Activated T-helper 1 cell treated with anti-CD3 and anti-CD28 coated beads, Interleukin-12 subunit alpha, Interleukin-12 subunit beta, Interleukin-2, Interleukin-4 antibody, amounts not matched to agents 30 ng/mL and 10 ng/mL and 1 ng/mL, durations not matched to agents 14 hours and 24 hours and 36 hours (primary cell): ENCODE measurements at places on chromosomes 16 and 17. TPM values are rescaled to one million over a fixed set of nuclear protein-coding genes. Genes with fewer than 3 reads are reported as not detected.

CYGB gene
- total RNA-seq = not detected in 2 replicates

DNA sequence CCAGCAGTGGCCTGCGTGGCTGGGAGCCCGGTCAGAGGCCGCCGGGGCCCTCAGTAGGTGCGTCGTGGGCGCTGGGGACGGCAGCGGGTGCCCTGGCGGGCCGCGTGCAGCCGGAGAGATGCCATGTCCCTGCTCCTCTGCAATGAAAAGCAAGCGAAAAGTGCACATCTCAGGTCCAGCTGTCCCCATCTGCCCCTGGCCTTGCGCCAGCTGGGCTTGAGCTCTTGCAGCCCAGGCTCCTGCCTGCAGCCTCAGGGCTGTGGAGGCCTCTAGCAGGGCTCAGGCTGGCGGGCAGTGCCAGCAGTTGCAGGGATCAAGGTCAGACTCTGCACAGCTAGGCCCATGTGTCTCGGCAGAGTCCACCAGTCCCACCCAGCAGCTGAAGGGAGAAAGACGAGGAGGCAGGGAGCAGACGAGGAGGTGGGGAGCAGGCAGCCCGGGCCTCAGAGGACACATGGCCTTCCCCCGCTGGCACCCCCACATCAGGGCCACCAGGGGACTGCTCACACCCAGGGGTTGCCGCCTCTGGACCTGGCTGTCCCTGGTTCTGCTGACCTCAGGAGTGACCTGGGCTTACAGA, 11.2 kb downstream of the SLC16A3 start:
- peaks cover 36% of the 10 kb centered on the region for H3K4me1 ChIP-seq
- H3K4me3 ChIP-seq = no peak overlapping the region
- H3K27ac ChIP-seq = peak overlapping the region; percentile 81
- DNase-seq = no peak

- H3K36me3 ChIP-seq = peaks cover 17% of the 10 kb centered on the region
- H3K27me3 ChIP-seq = no peaks in the 10 kb centered on the region
- no peak for DNase-seq
- H3K27ac ChIP-seq = no peak overlapping the region
- H3K4me1 ChIP-seq = peaks cover 46% of the 10 kb centered on the region
These were observed 44.2 kb downstream of the NUP93 start for GRCh38 chr16:56774016-56774680.

GRCh38 chr17:64091571-64091970, 38.4 kb downstream of the ERN1 start:
- peak overlapping the region; percentile 81 for H3K4me3 ChIP-seq
- peak overlapping the region; percentile 98 for H3K27ac ChIP-seq
- peaks cover 63% of the 10 kb centered on the region for H3K36me3 ChIP-seq
- DNase-seq = no peak
- H3K27me3 ChIP-seq = no peaks in the 10 kb centered on the region
- peaks cover 93% of the 10 kb centered on the region for H3K4me1 ChIP-seq

DNA sequence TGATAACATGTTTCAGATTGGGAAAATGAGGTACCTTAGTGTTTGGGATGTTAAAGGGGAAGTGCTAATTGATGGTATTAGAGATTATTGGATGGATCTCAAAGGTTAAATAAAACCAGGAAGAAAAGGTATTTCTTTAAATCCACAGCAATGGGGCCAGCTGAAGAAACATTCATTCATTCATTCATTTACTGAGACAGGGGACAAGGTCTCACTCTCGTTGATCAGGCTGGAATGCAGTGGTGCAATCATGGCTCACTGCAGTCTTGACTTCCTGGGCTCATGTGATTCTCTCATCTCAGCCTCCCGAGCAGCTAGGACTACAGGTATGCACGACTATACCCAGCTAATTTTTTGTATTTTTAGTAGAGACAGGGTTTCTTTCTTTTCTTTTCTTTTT, 19.8 kb downstream of the EARS2 start:
- no peak overlapping the region for H3K27ac ChIP-seq
- H3K4me1 ChIP-seq = no peaks in the 10 kb centered on the region
- no peak overlapping the region for H3K4me3 ChIP-seq
- no peaks in the 10 kb centered on the region for H3K27me3 ChIP-seq
- peaks cover 15% of the 10 kb centered on the region for H3K36me3 ChIP-seq
- DNase-seq = no peak

NETO2 gene
- total RNA-seq = 28.0 and 29.8 TPM in 2 replicates

DNA sequence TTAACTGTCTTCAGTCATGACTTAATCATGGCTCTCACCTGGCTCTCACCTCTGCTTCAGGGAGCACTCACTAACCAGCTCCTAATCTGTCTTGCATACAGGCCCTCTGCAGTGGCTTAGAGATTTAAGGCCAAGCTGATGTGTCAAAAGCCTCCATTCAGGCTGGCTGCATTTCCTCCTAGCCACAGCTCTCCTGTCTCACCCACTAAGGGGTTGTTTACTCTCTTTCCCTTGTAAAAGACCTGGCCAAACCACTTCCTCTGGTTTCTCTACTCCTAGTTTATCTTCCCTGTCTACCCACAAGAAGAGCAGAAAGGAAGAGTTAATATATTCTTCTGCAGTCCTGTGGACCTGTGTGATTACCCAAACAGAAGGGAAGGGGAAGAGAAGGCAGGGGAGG, 9.3 kb upstream of the ASIC2 start:
- no peaks in the 10 kb centered on the region for H3K36me3 ChIP-seq
- peaks cover 10% of the 10 kb centered on the region for H3K4me1 ChIP-seq
- no peak overlapping the region for H3K4me3 ChIP-seq
- DNase-seq = no peak
- H3K27me3 ChIP-seq = peaks cover 15% of the 10 kb centered on the region

- H3K4me1 ChIP-seq = no peaks in the 10 kb centered on the region
- no peak overlapping the region for H3K4me3 ChIP-seq
- H3K27me3 ChIP-seq = peaks cover 7% of the 10 kb centered on the region
- no peak overlapping the region for H3K27ac ChIP-seq
These were observed 7.5 kb downstream of the CD300LG start for GRCh38 chr17:43854498-43854897.

- no peak overlapping the region for H3K27ac ChIP-seq
- H3K27me3 ChIP-seq = no peaks in the 10 kb centered on the region
- peaks cover 29% of the 10 kb centered on the region for H3K36me3 ChIP-seq
These were observed 17.3 kb downstream of the KANSL1 start for GRCh38 chr17:46175891-46176290.

DNA sequence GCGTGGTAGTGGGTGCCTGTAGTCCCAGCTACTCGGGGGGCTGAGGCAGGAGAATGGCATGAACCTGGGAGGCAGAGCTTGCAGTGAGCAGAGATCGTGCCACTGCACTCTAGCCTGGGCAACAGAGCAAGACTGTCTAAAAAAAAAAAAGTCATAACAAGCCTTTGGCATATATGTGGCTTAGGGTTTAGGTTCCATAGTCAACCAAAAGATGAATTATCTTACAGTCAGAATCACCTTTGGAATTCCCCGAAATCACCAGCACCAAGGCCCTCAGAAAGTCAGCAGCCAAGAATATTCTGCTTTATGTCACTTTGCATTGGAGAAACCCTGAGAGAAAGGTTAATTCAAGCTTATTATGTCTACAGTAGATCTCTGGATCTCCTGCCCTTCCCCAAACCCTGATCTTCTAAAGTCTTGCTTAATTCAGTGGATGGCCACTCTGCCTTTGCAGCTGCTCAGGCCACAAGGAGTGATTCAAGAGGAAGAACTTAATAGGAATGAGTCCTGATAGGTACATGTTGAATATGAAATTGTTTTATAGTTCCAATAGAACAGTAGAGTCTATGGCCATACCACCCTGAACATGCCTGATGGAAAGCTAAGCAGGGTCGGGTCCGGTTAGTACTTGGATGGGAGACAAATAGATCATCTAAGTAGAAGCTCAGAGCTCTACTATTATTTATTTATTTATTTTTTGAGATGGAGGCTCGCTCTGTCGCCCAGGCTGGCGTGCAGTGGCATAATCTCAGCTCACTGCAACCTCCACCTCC, 196.0 kb upstream of the CACNG5 start:
- H3K4me3 ChIP-seq = no peak overlapping the region
- H3K27me3 ChIP-seq = no peaks in the 10 kb centered on the region
- DNase-seq = no peak
- peaks cover 17% of the 10 kb centered on the region for H3K36me3 ChIP-seq
- H3K27ac ChIP-seq = peak overlapping the region; percentile 62
- H3K4me1 ChIP-seq = peaks cover 53% of the 10 kb centered on the region

DNA sequence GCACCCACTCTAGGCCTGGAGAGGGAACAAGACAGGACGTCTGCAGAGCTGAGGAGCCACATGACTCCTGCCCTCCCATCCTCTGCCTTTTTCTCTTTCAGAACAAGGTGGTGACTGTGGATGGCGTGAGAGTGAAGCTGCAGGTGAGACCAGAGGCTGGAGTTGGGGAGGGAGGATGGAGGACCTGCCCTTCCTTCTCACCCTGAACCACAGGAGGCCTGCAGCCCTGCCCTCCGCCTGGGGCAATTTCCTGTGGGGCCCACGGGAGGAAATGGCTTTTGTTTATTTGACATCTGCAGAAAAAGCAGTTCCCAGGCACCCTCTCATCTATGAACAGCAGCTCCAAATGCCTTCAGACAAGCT, 5.1 kb downstream of the RAB37 start:
- DNase-seq = peak; percentile 71
- peaks cover 10% of the 10 kb centered on the region for H3K36me3 ChIP-seq
- H3K27ac ChIP-seq = peak overlapping the region; percentile 88
- peaks cover 86% of the 10 kb centered on the region for H3K4me1 ChIP-seq

KRTAP3-2 gene
- not detected in 2 replicates for total RNA-seq

DNA sequence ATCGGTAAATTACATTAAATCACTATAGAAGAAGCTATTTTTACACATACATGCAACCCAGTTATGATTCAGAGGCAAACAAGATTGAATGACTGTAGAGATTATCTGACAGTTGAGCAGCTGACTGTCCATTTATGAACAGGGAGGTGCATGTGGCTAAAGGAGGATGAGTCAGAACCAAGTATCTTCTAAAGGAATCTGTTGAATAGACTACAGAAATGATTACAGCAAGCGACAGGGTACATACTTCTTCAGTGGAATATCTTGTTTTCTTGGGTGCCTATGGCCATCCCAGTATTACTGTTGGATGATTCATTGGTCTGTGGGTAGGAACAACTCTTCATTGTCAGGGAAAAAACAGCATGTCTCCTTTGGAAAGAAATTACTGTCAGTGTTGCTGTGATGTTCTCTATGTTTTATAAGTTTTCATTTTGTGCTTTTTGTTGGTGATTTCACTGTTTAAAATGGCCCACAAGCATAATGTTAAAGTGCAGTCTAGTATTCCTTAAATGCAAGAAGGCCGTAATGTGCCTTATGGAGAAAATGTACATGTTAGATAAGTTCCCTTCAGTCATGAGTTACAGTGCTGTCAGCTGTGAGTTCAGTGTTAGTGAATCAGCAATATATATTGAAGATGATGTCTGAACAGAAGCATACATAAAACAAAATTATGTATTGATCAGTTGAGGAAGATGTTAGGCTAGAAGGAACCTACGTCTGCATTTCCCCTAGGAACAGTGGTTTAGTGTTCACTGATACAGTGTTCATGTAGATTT, 27.0 kb downstream of the CBFB start:
- DNase-seq = no peak
- H3K36me3 ChIP-seq = peaks cover 29% of the 10 kb centered on the region
- H3K27me3 ChIP-seq = no peaks in the 10 kb centered on the region
- H3K27ac ChIP-seq = peak overlapping the region; percentile 96
- H3K4me3 ChIP-seq = peak overlapping the region; percentile 74
- H3K4me1 ChIP-seq = peaks cover 51% of the 10 kb centered on the region

ODF4 gene
- total RNA-seq = not detected in 2 replicates

DNA sequence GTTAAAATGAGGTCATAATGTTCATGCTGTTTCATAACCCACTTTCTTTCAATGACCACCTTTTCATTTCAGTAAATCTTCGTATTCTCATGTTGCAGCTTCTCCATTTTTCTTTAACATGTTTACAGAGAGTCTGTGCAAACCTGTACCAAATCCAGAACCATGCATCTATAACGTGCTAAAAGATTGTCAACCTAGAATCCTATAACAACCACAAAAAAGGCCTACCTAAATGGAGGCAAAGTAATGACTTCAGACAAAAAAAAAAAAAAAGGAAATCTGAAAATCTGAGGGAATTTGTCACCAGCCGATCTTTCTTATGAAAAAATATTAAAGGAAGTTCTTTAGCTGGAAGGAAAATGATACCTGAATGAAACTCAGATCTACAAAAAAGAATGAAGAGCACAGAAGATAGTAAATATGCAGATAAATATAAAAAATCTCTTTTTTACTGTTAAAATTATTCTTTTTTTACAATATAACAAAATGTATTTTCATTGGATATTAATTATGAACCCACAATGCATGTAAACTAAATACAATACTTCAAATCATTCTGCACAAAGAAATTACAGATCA, 1.4 kb upstream of the SLFN11 start:
- peaks cover 25% of the 10 kb centered on the region for H3K36me3 ChIP-seq
- H3K27ac ChIP-seq = peak overlapping the region; percentile 95
- no peak for DNase-seq
- peaks cover 53% of the 10 kb centered on the region for H3K4me1 ChIP-seq
- H3K4me3 ChIP-seq = peak overlapping the region; percentile 93
- H3K27me3 ChIP-seq = no peaks in the 10 kb centered on the region

RNF222 gene
- total RNA-seq = not detected in 2 replicates

DNA sequence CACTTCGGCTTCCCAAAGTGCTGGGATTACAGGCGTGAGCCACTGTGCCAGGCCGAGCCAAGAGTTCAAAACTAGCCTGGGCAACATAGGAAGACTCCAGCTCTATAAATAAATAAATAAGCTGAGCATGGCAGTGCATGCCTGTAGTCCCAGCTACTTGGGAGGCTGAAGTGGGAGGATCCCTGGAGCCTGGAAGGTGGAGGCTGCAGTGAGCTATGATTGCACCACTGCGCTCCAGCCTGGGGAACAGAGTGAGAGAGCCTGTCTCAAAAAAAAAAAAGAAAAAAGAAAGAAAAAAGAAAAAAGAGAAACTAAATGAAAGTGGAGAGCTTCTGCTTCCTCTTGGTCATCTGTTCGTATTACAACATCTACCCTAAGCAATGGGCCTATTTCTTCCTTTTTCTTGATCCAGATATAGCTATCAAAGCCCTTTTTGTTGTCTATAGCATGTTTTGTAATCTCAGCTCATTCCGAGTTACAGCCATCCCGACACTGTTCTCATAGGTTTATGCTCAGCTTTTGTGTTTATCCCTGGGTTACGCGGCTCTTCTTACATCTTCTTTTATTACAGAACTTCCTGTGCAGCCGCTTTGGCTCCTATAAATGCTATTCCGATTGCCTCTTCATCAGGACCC, 14.1 kb upstream of the MAPK3 start:
- peaks cover 2% of the 10 kb centered on the region for H3K36me3 ChIP-seq
- peaks cover 14% of the 10 kb centered on the region for H3K4me1 ChIP-seq
- H3K4me3 ChIP-seq = no peak overlapping the region
- H3K27me3 ChIP-seq = no peaks in the 10 kb centered on the region
- no peak for DNase-seq

GRCh38 chr17:46732754-46733398, 85.6 kb downstream of the WNT3 start:
- no peaks in the 10 kb centered on the region for H3K4me1 ChIP-seq
- DNase-seq = no peak
- H3K36me3 ChIP-seq = peaks cover 14% of the 10 kb centered on the region
- H3K4me3 ChIP-seq = no peak overlapping the region

CDYL2 gene
- total RNA-seq = 93.4 and 97.1 TPM in 2 replicates
